Stimulated activated CD4-positive, alpha-beta T cell treated with anti-CD3 and anti-CD28 coated beads, Interleukin-15, amount 100 ng/mL, for 48 hours (primary cell): ENCODE measurements at places on chromosomes 7 and 10.

- DNase-seq, result no peak
Measured at GRCh38 chr10:114821915-114822443, 399 bp downstream of the FHIP2A start.

DNA sequence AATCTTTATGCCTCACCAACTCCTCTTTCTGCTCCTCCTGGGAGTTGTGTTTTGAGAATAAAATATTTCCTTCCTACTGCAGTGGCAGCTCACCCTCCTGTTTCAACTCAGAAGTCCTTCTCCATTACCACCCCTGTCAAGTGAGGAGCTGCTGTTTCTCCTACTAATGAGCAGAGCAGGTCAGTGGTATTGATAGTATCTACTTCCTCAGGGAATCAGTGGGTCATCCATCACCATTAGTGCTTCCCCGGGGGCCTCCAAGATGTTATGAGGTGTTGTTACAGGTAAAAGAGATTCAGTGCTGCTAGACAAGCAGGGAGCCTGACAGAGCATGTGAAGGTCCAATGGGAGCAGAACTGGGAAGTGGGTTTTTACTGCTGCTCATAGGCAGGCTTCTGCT is 795.2 kb downstream of the REEP3 start:
- DNase-seq, result no peak

DNA sequence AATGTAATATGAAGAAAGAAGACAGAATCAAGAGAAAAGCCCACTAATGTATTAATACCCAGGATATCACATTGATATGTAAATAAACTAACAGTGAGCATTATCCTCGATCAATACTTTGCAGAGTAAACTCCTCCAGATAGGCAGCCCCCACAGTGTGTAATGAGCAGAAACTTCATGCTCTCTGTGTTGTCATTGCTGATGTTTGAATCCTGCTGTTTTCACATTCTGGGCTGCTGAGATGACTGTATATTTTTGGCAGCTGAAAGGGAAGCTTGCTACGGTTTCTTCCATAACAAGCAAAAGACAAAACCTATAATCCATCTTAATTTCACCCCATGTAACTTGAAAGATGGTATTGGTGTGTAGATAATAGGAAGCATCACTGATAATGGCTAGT is 15.3 kb upstream of the THSD7A start:
- no peak for DNase-seq

- no peak for DNase-seq
Measured at GRCh38 chr10:132231656-132232022, 44.9 kb downstream of the DPYSL4 start.

GRCh38 chr7:96401200-96401599 is 79.3 kb upstream of the SLC25A13 start:
- no peak for DNase-seq
